Activated CD4-positive, alpha-beta T cell treated with anti-CD3 and anti-CD28 coated beads, Interleukin-2, amount 10 ng/mL, durations not matched to agents 24 days and 14 days (primary cell): ENCODE measurements at places on chromosomes 12 and 14. TPM values are rescaled to one million over a fixed set of nuclear protein-coding genes. Genes with fewer than 3 reads are reported as not detected.

- no peaks in the 10 kb centered on the region for H3K36me3 ChIP-seq
- no peak overlapping the region for H3K4me3 ChIP-seq
- no peak overlapping the region for H3K27ac ChIP-seq
- no peaks in the 10 kb centered on the region for H3K27me3 ChIP-seq
Observed at GRCh38 chr12:43655586-43655985, 103.0 kb downstream of the PUS7L start.

- peaks cover 62% of the 10 kb centered on the region for H3K36me3 ChIP-seq
- peak overlapping the region; percentile 48 for H3K27ac ChIP-seq
- no peaks in the 10 kb centered on the region for H3K27me3 ChIP-seq
- no peak for DNase-seq
- peaks cover 32% of the 10 kb centered on the region for H3K4me1 ChIP-seq
Observed at GRCh38 chr12:96249196-96250118, 55.3 kb downstream of the ELK3 start.

DNA sequence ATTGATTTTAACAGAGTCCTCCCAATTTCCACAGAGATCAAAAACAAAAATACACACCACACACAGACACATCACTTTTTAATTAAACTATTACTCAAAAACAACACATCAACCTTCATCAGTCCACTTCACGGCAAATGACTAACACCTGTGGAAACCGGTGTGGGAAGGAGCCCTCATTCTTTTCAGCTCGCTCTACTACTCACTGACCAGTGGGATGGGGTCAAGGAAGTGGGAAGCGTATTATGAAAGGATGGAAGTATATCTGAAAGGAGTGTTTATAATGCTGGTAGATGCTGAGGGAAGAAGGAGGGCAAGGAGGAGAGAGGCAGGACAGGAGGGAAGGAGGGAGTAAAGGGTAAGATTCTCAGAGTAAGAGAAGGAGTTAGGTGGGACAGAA is 156.5 kb downstream of the EPS8 start:
- no peak overlapping the region for H3K27ac ChIP-seq
- DNase-seq: no peak
- H3K4me1 ChIP-seq: no peaks in the 10 kb centered on the region
- H3K36me3 ChIP-seq: no peaks in the 10 kb centered on the region

- H3K36me3 ChIP-seq: peaks cover 2% of the 10 kb centered on the region
- H3K4me3 ChIP-seq: peak overlapping the region; percentile 96
- H3K27me3 ChIP-seq: no peaks in the 10 kb centered on the region
- DNase-seq: no peak
Observed at GRCh38 chr14:81169711-81170103, 51.1 kb downstream of the GTF2A1 start.

GRCh38 chr12:72081777-72082176 is 143.1 kb downstream of the TPH2 start:
- H3K27ac ChIP-seq: no peak overlapping the region
- peaks cover 2% of the 10 kb centered on the region for H3K27me3 ChIP-seq
- H3K4me1 ChIP-seq: no peaks in the 10 kb centered on the region
- DNase-seq: no peak
- H3K4me3 ChIP-seq: no peak overlapping the region

The L3HYPDH gene
- total RNA-seq: 20.8 TPM in 2 replicates

The TDRD9 gene
- total RNA-seq: 0.12 and 0.19 TPM in 2 replicates

The OTOGL gene
- not detected in 2 replicates for total RNA-seq

The TFCP2 gene
- total RNA-seq: 43.1 and 46.3 TPM in 2 replicates

The DPPA3 gene
- not detected in 2 replicates for total RNA-seq

DNA sequence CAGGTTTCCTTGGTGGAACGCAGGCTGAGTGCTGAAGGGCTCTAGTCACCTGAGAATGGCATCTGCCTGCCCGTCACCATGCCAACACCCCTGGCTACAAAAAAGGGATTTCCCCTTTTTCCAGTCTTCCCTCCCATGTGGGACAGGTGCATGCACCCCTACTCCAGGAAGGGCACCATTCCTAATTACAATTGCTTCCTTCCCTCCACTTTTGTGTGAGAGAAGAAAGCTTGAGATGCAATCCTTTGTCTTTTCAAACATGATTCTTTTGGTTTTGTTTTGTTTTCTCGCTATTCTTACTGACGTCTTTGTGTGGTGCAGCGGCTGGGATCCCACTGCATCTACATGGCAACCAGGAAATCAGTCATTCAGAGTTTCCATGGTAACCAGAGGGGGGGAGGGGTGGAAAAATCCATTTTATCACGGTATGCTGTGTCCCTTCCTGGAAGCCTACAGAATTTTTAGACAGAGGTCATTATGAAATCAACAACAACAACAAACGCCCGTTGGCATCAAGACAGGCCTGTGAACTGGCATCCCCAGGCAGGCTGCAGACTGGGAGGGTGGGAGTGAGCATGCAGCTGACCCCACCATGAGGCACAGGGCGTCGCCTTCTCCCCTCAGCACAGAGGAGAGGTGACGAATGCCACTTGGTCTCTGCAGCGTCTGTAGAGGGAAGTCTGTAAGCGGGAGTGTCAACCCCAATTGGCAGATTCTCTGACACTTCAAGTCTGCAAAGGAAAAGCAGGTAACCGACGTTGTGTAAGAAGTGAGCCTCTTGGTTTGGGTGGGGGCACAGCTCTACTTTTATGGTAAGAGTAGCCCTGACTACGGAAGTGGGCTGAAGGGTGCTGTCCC is 13.6 kb upstream of the GNG2 start:
- peak; percentile 97 for DNase-seq
- H3K27ac ChIP-seq: peak overlapping the region; percentile 99
- peaks cover 2% of the 10 kb centered on the region for H3K27me3 ChIP-seq

GRCh38 chr14:59728304-59728703 is 142.3 kb downstream of the RTN1 start:
- H3K4me1 ChIP-seq: no peaks in the 10 kb centered on the region
- no peak overlapping the region for H3K27ac ChIP-seq
- no peak overlapping the region for H3K4me3 ChIP-seq
- no peak for DNase-seq
- no peaks in the 10 kb centered on the region for H3K36me3 ChIP-seq

DNA sequence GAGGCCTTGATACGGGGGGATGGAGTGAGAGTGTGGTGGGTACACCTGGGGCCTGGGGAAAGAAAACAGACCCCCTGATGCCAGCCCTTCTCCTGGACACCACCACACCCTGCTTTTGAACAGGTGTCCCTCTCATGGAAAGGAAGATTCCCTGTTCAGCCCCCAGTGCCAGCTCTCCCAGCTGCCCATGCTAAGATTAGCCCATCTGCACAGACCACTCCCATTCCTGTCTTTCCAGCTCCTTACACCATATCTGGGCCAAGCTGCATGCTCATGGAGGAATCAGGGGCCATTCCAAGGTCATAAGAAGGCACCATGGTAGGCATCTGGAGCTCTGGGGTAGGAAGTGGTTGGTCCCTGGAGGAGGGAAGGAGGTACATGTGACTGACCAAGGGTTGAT is 9.6 kb downstream of the NAB2 start:
- peaks cover 71% of the 10 kb centered on the region for H3K36me3 ChIP-seq
- peaks cover 38% of the 10 kb centered on the region for H3K4me1 ChIP-seq
- H3K27ac ChIP-seq: no peak overlapping the region
- H3K4me3 ChIP-seq: no peak overlapping the region
- no peaks in the 10 kb centered on the region for H3K27me3 ChIP-seq
